ENCODE measurements at places on chromosomes 11 and 22.

GRCh38 chr11:46475926-46476545 is 84.5 kb upstream of the CHRM4 start:
- DNase-seq = no peak

DNA sequence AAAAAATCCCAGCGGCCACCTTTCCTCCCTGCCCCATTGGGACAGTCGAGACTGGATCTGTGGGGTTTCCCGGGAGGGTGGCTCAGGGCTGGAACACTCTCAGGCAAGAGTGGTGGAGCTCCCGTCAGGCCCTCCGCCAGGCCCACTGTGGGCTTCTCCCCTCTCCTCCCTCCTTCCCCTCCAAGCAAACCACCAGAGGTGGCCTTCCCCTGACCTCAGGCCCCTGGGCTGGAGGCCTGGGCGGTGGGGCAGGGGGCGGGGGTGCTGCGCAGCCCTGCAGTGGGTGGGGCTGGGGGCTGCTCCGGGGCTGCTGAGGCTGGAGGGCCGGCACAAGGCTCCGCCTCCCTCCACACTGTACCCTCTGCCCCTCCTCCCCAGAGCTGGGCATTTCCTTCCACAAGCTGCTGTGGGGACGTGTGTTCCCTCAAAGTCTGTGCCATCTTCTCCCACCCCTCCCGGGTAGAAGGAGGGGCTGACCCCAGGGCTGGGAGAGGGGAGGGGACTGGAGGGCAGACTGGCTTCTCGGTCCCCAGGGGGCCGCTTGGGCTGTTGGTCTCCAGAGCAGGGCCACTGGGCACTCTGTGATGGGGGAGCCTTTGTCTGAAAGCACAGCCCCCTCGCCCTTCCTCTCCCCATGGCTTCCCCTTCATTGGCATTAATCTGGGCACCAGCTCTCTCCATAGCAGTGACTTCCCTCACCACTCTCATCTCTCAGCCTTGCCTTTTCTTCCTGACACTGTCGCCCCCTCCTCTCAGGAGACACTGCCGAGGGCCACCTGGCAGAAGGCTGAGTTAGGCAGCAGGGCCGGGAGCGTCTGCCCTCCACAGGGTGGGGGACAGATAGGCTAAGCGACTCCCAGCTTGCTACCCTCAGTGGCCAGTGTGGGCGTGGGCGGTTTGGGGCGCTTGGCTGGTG is 7.1 kb downstream of the RCOR2 start:
- no peak for DNase-seq

DNA sequence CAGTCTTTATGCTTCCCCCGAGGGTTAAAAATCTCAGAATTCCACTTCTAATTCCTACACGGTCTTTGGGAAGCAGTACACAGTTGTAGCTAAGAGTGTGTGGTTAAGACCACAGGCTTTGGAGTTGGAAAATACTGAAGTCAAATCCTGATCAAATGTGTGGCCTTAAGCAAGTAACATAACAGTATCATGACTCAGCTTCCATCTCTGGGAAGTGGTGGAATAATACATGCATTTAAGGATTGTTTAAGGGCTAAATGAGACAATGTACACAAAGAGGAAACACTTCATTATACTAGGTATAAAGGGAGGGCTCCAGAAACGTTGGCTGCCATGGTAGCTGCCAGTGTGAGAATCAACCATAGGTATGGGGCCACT is 71.5 kb downstream of the FAT3 start:
- no peak for DNase-seq

DNA sequence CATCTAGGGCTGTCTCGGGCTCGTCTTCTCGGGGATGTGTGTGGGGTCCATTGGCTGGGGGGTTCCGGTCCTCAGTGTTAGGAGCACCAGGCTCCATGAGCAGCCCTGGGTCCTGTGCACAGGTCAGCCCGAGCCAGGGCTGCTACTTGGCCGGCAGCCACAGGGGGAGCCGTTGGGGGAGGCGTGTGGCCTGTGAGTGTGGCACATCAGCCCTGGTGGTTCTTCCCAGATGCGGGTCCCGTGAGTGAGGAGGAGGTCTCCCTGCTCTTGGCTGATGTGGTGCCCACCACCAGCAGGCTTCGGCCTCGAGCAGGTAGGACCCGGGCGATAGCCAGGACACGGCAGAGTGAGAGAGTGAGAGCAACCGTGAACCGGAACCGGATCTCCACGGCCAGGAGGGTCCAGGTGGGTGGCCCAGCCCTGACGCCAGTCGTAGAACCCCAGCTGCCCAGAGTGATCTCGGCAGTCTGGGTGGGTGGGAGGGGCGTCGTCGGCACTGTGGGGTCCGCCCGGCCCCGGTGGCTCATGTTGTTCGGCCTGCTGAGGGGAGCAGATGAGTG is 18.5 kb downstream of the IRF7 start:
- DNase-seq = no peak

DNA sequence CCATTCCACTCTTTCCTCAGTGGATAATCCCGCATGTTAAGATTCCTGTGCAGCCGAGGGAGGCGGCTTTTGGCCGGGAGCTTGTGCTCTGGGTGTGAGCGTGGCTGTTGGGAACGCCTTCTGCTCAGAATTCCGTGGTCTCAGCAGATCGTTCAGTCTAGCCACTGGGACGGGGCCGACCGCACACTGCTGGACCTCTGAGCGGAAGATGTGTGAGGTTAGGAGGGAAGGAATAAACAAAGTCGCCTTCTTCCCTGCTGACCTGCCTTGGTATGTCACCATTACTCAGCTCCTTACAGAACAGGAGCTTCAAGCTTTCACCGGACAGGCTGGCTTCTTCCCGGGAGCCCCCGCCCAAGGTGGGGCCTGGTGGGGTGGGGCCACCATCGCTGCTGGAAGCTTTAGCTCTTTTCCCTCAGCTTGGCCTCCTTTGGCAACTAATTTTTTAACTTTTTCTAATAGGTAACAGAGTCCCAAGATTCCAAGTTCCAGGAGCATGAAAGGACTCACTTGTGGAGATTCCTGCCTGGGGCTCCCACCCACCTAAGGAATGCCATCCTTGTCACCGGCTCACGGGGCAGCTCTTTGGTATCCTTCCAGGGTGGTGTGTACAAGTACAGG is 22.5 kb upstream of the SEPTIN5 start:
- no peak for DNase-seq

- no peak for DNase-seq
These were observed 2.4 kb downstream of the IPO7 start for GRCh38 chr11:9386901-9387300.

- no peak for DNase-seq
These were observed 5.0 kb downstream of the ASCL2 start for GRCh38 chr11:2265396-2265795.

GRCh38 chr11:3635641-3636375 is 6.0 kb downstream of the ART5 start:
- DNase-seq = no peak

DNA sequence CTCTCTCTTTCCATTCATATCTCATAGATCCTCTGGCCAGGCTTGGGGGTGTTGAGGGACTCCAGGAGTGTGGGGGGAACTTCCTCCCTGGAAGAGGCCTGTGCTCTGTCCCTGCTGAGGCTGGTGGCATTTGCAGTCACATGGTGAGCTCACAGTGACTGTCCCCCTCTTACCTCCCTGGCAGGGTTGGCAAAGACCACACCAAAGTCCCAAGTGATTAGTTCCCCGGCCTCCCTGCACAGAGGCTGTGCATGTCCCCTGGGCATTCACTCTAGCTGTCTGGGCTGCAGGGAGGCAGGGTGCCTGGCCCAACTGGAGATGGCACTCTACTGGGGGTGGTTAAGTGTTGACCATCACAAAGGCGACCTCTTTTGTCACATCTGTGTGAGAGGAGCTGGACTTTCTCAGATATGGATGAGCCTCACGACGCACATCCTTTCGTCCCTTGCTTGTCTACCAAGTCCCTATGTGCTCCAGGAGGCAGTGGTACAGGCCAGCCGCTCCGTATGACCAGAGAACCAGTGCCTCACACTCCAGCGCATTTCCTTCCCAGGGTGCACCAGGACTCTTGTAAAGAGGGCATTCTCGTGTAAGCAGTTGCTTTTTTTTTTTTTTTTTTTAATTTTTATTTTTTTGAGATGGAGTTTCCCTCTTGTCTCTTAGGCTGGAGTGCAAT is 8.8 kb downstream of the TANGO2 start:
- DNase-seq = no peak

DNA sequence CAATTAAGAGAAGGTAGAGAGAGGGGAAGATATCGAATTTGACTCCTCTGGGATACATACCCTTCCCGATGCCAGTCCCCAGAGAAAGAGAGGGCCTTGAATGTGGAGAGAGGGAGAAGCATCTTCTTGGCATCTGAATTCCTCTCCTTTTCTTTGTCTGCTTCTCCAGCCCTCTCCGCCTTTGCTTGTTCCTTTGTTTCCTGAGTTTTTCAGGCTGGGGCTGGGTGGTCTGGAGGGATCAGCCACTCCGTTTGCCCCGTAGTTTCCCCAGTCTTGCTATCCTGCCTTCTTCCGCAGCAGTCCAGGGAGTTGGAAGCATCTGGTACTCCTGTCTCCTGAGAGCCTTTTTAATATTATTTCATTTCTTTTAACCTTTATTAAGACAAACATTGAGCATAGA is 107.1 kb upstream of the CADM1 start:
- no peak for DNase-seq

- DNase-seq = no peak
These were observed 18.2 kb downstream of the ST14 start for GRCh38 chr11:130177782-130178181.

DNA sequence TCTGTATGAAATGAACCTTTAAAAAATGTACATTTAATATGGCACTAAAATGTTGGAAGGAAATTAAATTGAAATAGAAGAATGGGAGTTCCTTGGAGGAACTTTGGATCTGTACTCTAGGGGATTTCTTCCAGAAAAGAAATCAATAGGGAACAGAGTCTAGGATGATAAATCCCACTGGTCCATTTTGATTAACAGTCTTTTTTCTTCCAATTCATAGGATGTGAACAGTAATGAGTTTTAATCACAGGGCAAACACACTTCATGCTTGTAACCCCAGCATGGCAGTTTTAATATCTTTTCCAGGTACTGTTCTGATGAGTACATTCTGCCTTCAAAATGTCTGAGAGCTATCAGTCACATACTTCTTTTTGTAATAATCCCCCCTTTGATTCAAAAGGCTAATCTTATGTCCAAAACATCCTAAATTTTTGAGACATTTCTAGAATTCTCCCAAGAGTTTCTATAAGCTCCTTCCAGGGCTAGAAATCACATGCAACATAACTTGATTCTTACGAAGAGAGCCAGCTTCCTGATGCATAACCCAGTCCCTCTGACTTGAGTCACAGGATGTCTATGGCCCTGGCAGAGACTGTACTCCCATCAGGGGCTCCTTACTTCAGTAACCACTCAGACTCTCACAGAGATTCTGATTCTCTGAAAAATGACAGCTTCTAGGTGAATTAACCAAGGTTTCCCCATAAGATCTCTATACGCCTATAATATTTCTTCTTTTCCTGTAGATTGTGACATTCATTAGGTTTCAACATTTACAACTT is 112.9 kb downstream of the SLC36A4 start:
- DNase-seq = no peak

DNA sequence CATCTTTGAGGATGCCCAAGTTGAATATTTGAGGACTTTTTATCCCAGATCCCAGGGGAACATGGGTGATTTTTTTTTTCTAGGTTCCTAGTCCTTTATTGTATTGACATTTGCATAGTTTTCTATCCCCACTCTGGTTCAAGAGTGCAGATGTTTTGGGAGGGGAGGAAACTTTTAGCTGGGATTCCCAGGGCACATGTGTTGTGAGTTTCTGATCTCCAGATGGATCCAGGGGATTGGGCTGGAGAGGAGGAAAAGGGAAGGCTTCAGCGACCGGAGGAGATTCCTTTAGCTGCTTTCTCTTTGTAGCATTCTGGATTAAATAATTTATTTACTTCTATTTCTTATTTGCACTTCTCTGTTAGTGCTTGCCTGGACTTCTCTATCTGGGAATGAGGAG is 14.7 kb upstream of the SORL1-AS1 start:
- DNase-seq = no peak

- no peak for DNase-seq
These were observed 581.4 kb downstream of the DLG2 start for GRCh38 chr11:85045716-85046115.

DNA sequence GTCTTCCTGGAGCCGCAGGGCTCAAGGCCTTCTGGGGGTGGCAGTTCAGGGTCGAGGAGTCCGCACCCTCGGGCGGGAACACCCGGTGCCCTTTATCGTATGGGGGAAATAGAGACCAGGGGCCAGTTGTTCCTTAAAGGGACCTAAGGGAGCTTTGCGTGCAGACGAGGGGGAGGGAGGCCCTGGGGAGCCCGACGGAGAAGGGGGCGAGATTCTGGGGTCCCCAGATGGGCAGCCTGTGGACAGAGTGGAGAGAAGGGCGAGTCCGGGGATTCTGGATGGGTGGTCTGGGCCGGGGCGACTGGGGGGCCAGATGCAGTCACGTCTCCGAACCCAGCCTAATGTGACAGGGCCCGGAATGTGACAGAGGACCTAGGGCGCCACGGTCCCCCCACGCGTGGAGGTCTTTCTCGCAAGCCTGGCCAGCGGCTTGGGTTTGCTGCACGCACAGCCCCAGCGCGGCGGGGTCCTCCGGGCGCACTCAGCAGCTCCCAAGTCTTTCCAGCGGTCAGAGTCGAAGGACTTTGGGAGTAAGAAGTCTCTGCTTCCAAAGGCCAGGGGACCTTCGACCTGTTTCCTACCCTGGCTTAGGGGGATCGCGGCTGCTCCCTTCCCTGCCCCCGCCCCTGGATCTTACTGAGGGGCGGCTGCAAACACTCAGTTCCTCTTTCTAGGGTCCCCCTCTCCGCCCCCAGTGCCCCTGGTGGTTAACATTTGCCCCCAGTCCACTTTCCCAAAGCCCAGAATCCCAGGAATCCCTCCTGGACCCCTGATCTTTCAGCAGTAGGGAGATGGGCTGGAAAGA is 547 bp downstream of the TUBA8 start:
- DNase-seq = no peak
